ENCODE measurements at places on chromosomes 1 and 21. TPM values are rescaled to one million over a fixed set of nuclear protein-coding genes. Genes with fewer than 3 reads are reported as not detected.
A peak's percentile ranks its signal among the peaks of the same experiment; 100 is the strongest.

GRCh38 chr1:228487336-228488124 is at the start of gene RNF187:
TSS of gene RNF187 (plus strand) at chr1:228487382.
- DNase-seq: peak; percentile 70

DNA sequence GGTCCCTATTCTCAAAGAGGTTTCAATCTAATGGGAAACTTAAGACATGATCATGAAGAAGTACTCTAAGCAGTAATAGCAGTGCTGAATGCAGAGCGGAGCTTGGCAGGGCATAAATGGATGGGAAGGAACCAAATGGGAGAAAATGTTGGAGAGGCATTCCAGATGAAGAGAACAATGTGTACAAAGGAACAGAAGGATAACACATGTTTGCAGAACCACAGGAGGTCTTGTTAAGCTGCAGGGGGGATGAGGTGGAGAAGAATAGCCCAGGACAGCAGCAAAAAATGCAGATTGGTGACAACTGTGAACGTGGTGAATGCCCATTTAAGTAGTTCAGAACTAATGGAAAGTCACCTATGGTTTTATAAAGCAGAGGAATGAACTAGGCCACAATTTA is 99.1 kb downstream of the ASTN1 start:
- DNase-seq: no peak

GRCh38 chr21:34537838-34538237 is 25.8 kb upstream of the KCNE1 start:
- no peak for DNase-seq

DNA sequence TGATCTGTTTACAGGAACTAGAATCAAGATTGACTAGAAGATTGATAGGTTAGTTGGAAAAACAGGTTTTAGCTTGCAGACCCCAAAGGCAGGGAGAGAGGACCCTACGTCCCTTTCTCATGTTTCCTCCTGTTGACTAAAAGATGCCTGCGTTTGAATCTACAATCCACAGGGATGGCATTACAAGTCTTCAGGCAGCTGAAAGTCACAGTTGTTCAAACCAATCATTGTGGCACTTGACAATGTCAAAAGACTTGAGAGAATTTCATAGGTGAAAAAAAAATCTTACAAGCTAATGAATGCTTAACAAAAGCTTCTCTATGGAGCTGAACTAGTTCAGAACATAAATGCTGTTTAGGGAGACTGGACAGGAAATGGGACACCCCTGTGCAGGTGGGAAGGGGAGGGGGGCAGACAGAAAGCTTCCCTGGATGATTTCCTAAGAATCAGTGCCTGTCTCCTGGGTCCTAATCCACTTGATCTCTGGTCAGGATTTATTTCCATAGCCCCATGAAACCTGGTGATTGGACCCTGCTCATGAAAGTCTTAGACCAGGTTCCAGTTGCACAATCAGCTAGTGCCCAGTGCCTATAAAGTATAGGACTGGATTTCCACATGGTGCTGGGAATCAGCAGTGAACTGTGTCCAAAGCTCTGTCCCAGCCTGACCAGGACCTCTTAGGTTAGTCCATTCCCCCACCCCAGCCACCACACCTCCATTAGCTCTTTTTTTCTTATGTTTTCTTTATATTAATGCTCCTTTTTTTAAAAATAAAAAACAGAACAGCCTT is 91.6 kb upstream of the BCAR3 start:
- DNase-seq: no peak

DNA sequence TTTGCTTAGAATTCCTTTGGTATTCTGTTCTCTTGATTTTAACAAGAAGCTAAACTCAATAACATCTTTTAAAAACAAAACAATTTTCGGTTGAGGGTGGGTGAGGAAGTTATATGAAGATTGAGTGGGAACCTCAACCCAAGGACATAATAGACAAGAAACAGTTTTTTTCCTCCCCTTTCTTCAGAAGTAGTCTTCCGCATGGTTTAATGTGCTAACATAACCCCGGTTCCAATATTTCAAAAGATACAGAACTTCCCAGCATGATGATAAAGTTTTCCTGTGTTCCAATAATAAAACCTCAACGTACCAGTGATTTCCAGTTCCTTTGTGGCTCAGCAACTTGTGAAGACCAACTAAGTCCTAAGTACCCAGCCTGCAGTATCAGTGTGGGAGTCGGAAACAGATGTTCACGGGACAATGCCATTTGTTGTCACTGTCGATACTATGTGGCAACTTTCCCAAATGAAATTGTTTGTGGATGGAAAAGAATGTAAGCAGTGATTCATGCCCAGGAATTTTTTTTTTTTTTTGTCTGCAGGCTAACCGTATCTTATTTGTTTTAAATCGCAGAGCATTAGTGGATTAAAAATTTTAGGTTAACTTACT is 48.5 kb downstream of the NR5A2 start:
- DNase-seq: no peak

GRCh38 chr21:45390831-45391742 is 13.9 kb upstream of the COL18A1 start:
- DNase-seq: peak; percentile 20

- DNase-seq: no peak
These were observed 6.5 kb upstream of the GRIK3 start for GRCh38 chr1:37040773-37041172.

- DNase-seq: no peak
These were observed 870.7 kb downstream of the BRINP3 start for GRCh38 chr1:189606795-189607476.

The SPSB1 gene
- total RNA-seq: 0.92 TPM

The CACNA1S gene
- total RNA-seq: not detected

The TSSK3 gene
- 1.1 TPM for total RNA-seq

Data from CD8-positive, alpha-beta memory T cell (primary cell).